Stimulated activated CD4-positive, alpha-beta T cell treated with anti-CD3 and anti-CD28 coated beads, Interleukin-1b, Interleukin-23, amount 100 ng/mL, for 4 hours (primary cell): ENCODE measurements at places on chromosomes 2 and 18.

GRCh38 chr2:71120195-71120594, 9.8 kb downstream of the MCEE start:
- no peak for DNase-seq

GRCh38 chr2:28649481-28650265, 102.0 kb upstream of the PPP1CB start:
- DNase-seq = no peak

DNA sequence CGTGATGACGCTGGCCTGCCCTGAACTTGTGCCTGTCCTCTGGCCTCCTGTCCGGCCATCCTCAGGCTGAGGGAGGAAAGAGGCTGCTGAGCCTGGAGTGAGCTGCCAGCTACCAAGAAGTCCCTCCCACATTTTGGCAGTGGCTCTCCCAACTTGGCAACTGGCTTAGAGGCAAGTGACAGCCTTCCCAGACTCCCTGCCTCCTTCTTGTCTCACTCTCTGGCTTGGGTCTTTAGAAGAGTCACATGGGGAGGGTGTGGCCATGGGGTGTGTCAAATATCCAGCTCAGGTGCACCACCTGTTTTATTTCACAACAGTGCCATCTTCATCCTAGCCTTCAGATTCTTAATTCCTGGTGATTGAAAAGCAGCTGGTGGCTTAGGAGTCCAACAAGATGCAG, 222.9 kb downstream of the PRKCE start:
- DNase-seq = no peak

GRCh38 chr2:236769981-236770671, 200.5 kb downstream of the ACKR3 start:
- no peak for DNase-seq

DNA sequence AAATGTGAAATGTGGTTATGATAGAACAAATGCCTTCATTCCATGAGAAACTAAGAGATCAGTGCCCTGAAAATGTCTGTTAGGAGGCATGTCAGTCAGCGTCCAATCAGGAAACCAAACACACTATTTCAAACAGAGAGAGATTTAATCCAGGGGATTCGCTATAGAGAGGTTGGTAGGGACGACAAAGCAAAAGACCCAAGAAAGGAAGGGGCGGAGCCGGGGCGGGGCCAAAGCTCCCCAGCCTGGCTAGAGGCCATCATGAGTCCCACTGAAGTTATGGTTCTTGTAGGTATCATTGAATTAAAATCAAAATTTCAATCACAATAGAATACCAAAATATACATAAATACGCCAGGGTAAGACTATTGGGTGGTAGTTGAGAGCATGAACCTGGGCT, 32.9 kb upstream of the RNF149 start:
- peak; percentile 29 for DNase-seq

- peak; percentile 70 for DNase-seq
Measured at GRCh38 chr2:157492189-157492773, 48.4 kb upstream of the CYTIP start.

DNA sequence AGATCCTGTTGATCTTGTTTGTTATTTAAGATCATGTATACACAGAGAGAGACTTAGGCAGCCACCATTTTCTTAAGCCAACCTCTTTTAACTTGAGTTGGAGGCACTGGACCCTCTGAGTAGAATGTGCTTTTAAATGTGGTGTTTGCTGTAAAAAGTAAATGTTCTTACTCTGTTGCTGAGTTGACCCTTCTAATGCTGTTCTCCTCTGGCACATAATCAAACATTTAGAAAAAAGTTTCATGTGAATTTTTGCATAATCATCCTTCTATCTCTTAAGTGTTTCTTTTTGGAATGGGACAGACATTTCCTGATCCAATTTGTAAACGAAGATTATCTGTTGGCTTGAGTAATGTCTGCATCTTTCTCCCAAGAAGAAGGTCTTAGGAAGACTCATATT, 255.1 kb upstream of the ETAA1 start:
- no peak for DNase-seq

DNA sequence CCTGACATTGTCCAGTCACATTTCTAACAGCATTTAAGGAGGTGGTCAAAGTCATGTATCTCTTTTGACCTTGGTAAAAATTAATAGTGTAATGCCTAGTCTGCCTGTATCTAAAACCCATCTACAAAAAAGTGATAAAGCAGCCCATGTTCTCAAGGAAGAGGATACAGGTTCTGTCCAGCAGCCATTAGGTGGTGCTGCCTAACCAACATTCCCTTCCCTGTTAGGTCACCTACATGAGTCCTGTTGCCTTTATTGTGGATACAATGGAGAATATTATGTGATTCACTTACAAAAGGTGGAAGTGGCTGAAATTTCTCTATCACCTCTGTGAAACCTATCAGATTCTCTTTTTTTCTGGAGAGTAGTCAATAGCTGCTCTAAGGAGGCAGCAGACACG, 52.5 kb downstream of the AQP4 start:
- DNase-seq = no peak

DNA sequence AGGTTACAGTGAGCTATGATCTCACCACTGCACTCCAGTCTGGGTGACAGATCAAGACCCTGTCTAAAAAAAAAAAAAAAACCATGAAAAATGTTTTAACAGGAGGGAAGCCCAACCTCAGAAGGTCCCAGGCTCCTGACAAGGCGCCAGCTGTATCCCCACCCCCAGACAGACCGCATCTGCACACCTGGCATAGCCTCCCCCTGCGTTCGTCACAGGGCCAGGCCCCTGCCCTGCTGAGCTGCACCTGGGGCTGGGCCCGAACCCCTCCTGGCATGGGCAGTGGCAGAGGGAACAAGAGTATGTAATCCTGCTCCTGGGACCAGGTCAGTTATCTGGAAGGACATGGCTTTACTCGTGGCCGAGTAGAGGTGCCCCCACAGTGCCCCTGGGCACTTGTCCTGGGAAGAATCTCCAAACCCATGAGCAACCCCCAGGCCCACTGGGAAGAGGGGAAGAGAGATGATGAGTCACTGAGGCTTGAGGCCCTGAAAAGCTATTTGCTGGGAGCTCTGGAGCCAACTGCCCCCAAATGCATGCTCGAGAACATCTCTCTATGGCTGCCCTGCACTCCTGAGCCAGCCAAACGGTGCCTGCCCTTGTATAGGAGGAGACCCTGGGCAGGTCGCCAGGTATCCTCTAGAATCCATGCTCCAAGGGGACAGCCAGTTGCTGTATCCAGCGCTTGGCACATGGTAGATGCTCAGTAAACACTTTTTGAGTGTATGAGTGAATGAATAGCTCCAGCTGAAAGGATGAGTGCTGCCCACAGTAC, 265.5 kb downstream of the ATAD2B start:
- no peak for DNase-seq

DNA sequence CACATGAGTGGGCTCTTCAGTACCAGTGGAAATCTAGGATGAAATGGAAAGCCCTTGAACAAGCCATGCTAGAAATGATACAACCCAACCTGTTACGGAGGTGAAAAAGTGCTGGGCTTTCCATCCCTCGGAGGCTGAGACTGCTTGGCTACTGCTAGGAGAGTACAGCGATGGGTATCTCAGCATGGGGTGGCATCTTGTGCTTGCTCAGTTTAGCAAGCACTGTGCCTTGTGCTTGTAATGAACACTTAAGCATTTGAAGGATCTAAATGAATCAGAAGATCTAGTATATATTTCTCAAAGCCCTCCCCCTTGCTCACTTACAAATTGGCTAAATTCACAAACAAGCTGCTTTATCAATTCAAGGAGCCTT, 44.3 kb upstream of the EHBP1 start:
- DNase-seq = no peak

- no peak for DNase-seq
Measured at GRCh38 chr2:179020156-179020750, 29.7 kb downstream of the CCDC141 start.

DNA sequence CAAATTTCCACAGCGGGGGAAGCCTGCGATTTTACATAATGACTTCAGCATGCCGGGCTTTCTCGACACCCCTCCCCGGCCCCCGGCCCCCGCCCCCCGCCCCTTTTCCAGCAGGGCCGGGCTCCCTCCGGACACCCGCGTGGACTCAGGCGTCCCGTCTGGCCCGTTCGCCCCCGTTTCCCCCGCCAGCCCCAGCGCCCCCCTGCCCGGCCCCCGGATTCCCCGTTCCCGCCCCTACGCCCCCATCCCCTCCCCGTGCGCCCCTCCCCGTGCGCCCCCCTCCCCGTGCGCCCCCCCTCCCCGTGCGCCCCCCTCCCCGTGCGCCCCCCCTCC, 456 bp upstream of the NFATC1 start:
- no peak for DNase-seq

- DNase-seq = no peak
Measured at GRCh38 chr2:119338826-119339561, 27.6 kb downstream of the C2orf76 start.

GRCh38 chr2:98759827-98760625, 29.1 kb upstream of the MGAT4A start:
- DNase-seq = no peak

DNA sequence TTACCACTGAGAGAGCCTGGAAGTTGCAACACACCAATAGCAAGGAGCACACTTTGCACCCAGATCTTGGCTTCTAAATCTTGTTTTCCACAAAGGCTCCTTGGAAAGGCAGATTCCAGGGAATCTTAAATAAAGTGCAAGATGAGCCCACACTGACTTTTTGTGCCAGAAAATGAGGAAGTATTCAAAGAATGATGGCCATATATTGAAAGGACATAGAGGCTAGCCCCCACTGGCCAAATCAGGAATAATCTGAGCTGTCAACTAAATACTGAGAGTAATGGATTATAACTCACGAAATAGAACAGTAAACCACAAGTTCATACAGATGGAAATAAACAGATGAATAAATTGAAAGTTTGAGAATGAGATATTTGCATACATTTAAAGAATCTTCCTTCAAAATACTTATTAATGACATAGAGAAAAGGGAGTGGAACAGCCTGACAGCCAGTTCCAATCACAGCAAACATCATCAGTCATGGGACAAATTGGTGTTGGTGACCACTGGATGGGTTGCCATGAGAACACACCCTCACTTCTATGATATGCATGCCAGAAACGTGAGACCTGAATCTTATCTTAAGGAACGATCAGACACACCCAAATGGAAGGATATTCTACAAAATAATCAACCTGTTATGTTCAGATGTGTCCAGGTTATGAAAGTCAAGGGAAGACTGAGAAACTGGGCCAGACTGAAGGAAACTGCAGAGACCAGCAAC, 12.2 kb upstream of the ACKR3 start:
- no peak for DNase-seq

- DNase-seq = no peak
Measured at GRCh38 chr2:53235836-53236582, 531.6 kb upstream of the CHAC2 start.

GRCh38 chr2:234955971-234956509, 4.2 kb downstream of the SH3BP4 start:
- no peak for DNase-seq

DNA sequence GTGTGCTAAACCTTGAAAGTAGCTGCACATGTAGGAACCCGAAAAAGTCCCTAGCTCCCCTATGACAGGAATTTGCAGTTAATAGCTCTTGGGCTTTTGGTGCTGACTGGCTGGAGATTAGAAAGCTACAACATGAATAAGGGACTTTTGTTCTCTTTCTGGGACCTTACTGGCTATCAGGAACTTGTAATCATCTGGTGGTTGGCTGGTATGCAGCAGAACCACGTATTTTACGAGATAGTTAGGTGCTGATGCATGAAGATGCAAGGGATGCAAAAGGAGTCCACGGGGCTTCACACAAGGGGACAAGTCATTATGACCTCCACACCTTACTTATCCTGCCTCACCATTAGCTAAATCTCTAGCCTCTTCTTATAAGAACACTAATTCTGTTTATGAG, 190.2 kb upstream of the NRXN1 start:
- no peak for DNase-seq

DNA sequence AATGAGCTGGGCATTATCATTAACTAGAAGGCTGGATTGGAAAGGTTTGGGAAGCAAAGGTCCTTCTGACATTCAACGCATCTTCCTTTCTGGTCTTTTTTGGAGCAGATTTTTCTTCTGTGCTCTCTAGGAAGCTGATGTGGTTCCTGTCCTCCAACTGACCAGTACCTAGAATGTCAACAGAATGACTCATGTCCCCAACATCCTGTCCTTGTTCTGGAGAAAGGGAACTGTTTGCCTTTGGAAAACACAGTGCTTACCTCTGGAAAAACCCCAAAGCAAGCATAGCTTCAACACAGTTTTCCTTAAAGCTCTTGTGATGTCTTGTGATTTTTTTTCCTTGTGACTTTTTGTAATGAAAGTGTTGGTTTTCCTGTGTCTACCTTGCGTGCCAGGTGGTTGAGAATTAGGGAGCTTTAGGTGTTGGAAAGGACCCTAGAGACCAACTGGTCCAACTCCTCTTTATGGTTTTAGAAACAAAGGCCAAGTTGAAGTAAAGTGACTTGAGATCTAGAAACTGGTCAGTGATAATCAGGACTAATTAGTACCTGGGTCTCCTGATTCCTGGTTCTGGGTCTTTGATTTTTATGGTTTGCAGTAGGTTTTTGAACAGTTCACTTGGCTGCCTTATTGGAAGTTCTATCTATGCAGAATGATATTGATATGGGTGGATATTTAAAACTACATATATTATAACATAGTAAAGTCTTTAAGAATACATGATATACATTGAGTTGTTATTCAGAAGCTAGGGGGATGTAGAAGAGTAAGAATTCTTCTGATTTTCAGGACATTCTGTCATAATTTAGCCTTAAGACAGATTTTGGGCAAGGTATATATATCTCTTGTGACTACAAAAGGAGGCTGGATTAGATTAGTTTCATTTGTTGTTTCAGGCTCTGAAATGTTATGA, 70.5 kb downstream of the FMNL2 start:
- no peak for DNase-seq

GRCh38 chr18:59481436-59481835, 122.4 kb upstream of the LMAN1 start:
- DNase-seq = no peak

DNA sequence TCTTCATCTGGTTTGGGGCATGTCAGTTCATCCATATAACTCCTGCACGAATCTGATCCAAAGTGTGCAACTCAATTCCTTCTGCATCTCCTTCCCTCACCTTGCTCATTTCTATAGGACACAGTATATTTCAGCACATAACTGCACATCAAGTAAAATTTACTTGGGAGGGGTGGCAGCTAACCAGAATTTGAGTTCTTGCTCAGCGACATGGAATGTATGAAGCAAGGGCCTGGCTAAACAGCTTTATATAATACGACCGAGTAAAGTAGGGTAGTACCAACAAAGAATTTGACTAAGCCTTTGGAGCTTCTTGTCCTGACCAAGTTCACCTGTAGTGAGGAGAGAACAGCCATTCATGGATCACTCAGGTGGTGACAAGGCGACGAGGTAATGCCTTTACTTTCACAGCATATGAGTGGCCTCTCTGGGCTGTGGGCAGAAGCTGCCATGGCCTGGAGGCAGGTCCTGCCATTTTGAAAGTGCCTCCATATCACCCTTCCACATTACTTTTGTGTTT, 570.2 kb upstream of the TNP1 start:
- DNase-seq = no peak
